ENCODE measurements at places on chromosomes 2 and 18.

- DNase-seq: no peak
These were observed 80.6 kb downstream of the MTCL1 start for GRCh38 chr18:8785855-8786482.

- no peak for DNase-seq
These were observed 239.8 kb downstream of the HAUS1 start for GRCh38 chr18:46343931-46344372.

GRCh38 chr2:3769766-3770165 is 66.4 kb downstream of the DCDC2C start:
- no peak for DNase-seq

DNA sequence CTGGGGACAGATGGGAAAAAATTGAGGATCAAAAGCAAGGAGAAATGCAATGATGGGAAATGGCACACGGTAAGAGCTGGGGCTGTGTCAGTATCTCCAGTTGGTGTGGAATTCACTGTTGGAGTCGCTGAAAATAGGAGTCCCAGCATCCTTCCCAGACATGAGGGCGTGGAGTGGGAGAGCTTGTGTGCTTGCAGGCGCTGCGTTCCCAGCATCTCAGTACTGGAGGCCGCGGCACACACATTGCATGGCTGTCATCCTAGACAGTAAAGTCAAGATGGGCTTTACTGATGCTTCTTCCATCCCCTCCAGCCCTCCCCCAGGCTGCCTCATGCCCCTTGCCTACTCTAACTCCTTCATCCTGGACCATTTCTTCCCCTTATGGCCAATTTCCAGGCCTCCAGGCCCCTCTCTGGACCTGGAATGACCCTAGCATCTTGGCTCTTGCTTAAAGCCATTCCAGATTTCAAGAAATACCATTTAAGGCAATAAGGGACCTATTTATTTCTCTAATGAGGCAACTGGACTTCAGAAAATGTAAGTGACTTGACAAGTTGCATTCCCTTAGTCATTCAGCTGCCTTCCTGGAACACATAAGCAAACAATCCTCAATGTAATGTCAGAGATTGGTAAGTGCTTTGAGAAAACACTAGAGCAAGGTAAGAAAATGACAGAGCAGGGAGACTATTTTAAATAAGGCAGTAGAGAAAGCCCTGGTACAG is 70.5 kb upstream of the TTC39C start:
- no peak for DNase-seq

GRCh38 chr2:158688721-158689120 is 106.4 kb upstream of the DAPL1 start:
- no peak for DNase-seq

GRCh38 chr18:29436459-29436858 is 1259.5 kb upstream of the CDH2 start:
- no peak for DNase-seq

DNA sequence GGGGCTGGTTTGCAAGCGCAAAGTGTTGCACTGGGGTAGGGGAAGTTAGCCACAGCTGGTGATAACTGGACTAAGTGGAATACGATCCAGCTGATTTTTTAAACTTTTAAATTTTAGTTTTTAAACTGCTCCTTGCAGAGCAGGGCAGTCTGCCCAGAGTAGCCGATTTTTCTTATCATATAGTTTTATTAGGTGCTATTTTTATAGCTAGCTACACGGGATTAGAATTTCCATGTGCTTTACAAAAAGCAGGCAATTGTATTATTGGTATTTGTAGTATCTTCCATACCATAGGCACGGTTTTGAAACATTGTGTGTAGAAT is 9.6 kb downstream of the CPLX4 start:
- no peak for DNase-seq

GRCh38 chr2:165601065-165601830 is 131.8 kb downstream of the CSRNP3 start:
- DNase-seq: no peak

DNA sequence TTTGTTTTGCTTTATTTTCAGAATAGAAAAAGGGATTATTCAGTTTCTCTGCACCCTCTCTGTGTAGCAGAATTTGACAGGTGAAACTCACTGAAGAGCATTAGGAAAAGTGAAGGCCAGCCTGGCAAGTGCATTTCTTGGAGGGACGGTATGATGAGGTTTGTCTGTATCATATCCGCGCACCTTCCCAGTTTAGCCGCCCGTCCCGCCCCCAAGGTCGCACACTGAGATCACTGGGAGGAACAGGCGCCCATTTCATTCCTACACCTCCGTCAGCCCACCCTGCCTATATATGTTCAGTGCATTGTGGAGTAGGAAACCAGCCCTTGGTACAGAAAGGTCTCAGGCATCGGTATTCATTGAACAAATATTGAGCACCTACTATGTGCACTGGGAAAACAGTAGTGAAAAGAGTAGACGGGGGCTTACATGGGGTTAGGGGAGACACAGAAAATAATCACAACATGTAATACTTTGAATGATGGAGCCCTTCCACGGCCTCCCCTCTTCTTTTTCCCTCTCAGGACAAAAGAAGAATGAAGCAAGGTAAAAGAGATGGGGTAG is 678 bp upstream of the FECH start:
- DNase-seq: no peak

GRCh38 chr2:207283356-207283755 is 117.6 kb upstream of the KLF7 start:
- DNase-seq: no peak

DNA sequence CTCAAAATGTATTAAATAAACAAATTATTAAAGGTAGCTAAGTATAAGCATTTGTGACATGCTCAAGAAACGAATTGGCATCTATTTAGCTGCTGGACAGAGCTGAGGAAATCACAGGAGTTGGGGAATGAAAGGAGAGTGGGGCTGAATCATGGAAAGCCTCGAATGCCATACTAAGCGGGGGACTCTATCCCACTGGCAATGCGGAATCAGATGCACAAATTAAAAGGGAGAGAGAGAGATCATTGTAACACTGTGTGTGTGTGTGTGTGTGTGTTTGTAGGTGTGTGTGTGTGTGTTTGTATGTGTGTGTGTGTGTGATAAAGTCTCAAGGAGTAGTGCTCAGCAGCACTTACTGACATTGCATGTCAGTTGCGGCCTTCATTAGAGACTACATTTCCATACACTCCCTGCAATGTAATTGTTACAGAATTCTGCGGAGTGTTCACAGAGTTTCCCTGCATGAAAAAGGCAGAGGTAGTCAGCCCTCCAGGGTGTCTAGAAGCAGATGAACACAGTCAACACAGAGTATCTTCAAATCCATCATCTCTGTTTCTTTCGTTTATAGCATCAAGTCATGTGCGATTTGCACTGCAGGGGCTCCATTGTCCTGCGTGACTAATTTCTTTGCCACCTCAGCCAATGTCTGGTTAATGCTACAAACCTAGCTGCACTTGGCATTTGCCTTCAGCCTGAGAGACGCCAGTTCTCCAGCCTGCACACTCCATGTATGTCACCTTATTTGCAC is 111.7 kb upstream of the CYRIA start:
- no peak for DNase-seq

DNA sequence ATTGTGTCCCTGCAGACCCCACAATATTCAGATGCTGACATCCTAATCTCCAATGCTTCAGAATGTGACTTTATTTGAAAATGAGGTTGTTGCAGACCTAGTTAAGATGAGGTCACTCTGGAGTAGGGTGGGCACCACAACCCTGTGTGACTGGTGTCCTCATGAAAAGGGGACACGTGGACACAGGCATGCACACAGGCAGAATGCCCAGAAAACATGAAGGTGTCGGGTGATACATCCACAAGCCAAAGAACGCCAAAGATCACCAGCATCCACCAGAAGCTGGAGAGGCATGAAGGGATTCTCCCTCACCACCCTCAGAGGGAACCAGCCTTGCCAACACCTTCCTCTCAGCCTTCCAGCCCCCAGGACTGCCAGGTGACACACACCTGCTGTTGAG is 69.3 kb downstream of the AFF3 start:
- DNase-seq: no peak

DNA sequence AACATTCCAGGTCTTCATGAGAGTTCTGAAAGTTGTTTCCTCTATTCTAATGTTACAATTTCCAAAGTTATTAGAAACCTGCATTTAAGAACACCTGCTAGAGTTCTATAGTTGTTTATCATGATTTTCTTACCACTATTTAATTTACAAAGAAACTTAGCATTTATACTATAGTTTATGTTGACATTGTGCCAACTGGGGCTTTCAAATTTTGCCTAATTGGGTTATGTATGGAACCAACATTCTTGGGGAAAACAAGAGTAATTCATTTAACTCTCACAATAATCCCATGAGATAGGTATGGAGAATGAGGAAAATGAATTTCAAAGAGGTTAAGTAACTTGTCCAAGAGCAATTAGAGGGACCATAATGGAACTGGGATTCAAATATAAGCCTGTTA is 28.8 kb upstream of the ADCYAP1 start:
- no peak for DNase-seq

DNA sequence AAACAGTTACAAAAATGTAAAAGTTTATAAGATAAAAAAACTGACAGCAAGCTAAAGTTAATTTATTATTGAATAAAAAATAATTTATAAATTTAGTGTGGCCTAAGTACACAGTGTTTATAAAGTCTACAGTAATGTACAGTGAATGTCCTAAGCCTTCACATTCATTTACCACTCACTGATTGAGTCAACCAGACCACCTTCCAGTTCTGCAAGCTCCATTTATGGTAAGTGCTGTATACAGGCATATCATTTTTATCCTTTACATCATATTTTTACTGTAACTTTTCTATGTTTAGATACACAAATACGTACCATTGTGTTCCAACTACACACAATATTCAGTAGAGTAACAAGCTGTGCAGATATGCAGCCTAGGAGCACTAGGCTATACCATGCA is 184.2 kb upstream of the LRATD1 start:
- DNase-seq: no peak

GRCh38 chr2:40690036-40690435 is 238.1 kb upstream of the SLC8A1 start:
- DNase-seq: no peak

DNA sequence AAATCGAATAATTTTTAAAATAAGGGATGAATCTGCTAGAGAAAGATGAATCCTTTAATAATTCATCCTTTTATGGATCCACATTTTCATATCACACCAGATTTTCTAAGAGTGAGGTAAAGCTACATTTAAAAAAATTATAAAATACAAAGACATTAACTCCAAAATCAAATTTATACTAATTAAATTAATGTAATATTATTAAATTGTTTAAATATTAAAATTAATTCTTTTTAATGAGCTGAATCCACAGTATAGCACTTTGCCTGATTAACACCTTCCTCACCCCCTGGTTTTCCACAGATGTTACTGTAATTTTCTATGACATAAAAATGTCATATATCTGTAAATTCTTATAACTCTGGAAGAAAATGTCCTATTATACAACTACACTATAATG is 26.2 kb downstream of the ZRANB3 start:
- no peak for DNase-seq

GRCh38 chr18:27130065-27130630 is 55.0 kb downstream of the CHST9 start:
- no peak for DNase-seq

GRCh38 chr2:27353762-27354596 is 2.6 kb downstream of the GTF3C2 start:
- no peak for DNase-seq

DNA sequence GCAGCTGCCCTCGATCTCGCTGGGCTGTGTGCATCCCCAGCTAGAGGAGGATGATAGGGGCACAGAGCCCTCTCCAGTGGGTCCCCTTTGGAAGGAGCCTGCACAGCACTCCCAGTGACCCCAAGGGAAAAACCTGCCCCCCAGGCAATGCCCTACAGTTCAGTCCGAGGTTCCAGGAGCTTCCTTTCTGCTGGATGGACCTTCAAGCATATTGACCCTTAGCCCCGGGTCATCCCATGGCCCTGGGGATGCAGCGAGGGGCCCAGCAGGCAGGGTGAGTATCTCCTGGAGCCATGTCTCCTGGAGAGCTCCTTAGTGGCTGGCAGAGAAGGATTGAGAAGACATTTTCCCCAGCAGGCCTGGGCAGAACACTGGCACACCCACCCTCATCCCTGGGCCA is 45.4 kb upstream of the CTDP1 start:
- DNase-seq: no peak
